Umbilical cord (tissue), 2 donors: ENCODE measurements at places on chromosomes 12 and 14. TPM values are rescaled to one million over a fixed set of nuclear protein-coding genes. Genes with fewer than 3 reads are reported as not detected.

OR6C2 gene
- 11.8 TPM for total RNA-seq

ZFHX2 gene
- 0.96 TPM for total RNA-seq

RPL10L gene
- not detected for total RNA-seq

REC8 gene
- total RNA-seq = 10.1 TPM

KRT86 gene
- not detected for total RNA-seq

IL22 gene
- total RNA-seq = 16.4 TPM

DNAJC22 gene
- 5.1 TPM for total RNA-seq

DNA sequence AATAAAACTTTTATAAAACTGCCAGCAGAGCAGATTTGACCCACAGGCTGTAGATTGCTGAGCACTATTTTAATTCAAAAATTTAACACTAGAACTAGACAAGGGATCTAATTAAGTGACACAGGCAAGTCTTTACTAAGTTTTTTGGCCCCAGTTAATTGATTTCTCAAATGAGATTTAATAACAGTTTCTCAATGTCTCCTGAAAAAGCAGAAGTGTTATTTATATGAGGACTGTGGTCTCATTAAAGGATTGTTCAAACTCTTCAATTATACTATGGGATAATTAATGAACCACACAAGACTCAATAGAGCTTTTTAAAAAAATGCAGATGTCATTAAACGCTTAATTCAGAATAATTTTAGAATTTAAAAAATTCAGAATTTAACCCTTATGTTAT, 1.9 kb downstream of the HEATR5A start:
- no peak for DNase-seq

GRCh38 chr14:59309291-59309900, 120.9 kb downstream of the DAAM1 start:
- DNase-seq = no peak

- DNase-seq = peak; percentile 69
Observed at GRCh38 chr12:98154850-98155249, 360.5 kb upstream of the TMPO start.

- no peak for DNase-seq
Observed at GRCh38 chr14:56782711-56783110, 27.6 kb downstream of the OTX2 start.

DNA sequence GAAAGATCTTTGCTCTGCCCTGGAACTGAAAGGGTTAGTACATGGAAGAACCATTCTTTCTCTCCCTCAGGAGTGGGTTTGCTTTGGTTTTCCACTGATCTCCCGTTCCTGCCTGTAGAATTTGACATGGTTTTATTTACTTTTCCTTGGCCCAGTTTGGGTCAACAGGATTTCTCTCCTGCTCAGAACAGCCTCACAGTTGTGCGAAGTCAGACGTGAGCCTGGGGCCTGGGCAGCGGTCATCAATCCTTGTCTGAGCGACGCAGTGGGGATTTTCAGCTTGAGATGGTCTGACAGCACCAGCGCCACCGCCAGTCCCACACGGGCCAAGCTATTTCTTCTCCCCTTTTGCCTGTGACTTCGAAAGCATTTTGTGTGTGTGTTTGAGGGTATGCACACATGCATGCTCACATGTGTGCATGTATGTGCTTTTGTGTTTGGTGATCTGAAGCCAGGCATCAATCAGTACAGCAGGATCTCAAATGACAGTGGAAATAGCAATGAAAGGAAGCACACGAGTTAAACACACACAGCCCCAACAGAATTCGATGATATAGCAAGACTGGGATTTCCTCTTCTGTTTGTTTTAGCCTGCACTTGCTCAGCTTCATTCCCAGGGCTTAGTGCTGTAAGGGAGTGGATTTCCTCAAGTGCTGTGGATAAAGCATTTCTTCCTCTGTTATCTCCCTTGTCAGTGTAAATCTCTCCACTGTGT, 58.3 kb downstream of the SMOC1 start:
- peak; percentile 93 for DNase-seq

- DNase-seq = no peak
Observed at GRCh38 chr12:78963439-78964227, 99.1 kb downstream of the SYT1 start.

DNA sequence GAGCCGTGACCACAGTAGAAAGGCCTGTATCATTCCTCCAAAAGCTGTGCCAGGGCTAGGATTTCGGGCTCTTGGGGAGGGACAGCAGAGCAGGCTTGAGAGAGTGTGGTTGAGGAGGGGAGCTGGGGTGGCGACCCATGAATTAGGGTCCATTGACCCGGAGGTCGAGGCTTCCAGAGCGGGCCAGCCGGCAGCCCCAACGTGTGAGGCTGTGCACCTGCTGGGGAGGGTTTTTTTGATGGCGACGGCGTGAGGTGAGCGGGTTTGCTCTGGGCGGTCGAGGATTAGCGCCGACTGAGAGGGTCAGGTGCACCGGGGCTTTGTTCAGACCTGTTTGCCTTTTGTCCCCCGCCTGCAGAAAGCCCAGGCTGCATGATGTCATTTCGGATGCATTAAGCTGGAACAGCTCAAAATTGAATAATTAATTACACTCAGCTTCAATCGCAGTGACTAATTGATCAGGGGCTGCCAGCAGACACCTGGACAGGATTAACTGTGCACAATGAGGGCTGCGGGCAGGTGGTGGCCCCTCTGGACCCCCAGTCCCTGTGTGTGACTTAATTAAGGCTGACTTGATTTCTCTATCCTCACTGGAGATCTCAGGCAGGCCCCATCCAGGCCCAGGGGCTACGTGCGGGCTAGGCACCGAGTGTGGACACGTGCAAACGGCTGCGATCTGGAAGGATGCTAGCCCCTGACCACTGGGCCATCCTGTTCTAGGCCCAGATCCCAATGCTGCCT, 42.1 kb upstream of the MEG3 start:
- no peak for DNase-seq

GRCh38 chr12:93733358-93733757, 56.2 kb downstream of the CRADD start:
- no peak for DNase-seq

GRCh38 chr12:102883204-102883799, 33.7 kb downstream of the PAH start:
- peak; percentile 64 for DNase-seq

- DNase-seq = no peak
Observed at GRCh38 chr14:104749111-104749649, 3.8 kb upstream of the SIVA1 start.
